ENCODE measurements at places on chromosomes 1 and 21.

DNA sequence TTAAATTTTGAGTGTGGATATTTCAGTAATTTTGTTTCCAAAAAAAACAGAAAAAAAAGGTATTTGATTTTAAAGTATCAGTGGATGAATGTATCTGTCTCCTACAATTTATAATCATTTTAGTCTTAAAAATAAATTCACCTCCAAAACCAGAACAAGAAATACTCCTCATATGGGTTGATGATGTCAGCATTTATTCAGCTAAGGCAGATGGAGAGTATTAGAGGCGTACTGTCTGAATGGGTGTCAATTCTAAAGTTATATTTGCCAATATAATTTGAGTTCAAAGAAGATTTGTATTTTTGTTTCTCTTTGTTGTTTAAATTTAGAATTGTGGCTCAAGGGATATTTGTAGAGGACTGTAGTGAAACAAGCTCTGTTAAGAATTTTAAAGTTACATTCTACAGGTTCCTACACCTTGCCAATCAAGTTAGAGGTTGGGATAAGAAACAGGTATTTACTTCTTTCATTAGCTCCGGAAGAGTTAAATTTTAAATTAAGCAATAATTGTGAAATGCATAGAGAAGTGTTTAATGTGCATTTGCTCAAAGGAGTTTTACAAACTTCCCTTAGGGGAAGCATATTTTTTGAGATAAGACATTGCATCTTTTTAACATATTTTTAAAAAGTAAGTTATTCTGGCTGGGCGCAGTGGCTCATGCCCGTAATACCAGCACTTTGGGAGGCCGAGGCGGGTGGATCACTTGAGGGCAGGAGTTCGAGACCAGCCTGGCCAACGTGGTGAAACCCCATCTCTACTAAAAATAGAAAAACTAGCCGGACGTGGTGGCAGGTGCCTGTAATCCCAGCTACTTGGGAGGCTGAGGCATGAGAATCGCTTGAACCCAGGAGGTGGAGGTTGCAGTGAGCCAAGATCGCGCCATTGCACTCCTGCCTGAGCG is 1.2 kb downstream of the PLA2G4A start:
- no peak for DNase-seq

- no peak for DNase-seq
Observed at GRCh38 chr1:113405573-113405972, 15.3 kb downstream of the MAGI3 start.

GRCh38 chr1:86798608-86799291 is 94.4 kb downstream of the SH3GLB1 start:
- DNase-seq: no peak

- no peak for DNase-seq
Observed at GRCh38 chr1:224629965-224630364, 13.8 kb downstream of the CNIH3 start.

DNA sequence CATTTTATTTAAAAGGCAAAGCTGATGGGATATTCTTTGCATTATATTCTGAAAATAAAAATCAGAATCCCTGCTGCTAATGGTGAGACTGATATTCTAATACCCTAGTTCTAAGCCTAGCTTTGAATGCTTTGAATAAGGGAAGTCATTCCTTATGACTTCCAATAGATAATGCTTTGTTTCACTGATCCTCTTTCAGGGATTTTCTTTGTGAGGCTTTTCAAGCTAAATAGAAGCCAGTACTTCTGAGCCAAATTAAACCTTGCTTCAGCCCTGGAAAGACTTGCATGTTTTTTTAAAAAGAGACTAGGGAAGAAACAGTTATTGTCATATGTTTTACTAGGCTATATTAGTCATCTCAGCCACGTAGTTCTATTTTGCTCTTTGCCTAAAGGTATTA is 68.5 kb upstream of the CACYBP start:
- DNase-seq: no peak
